ENCODE measurements at places on chromosomes 1 and 21.

DNA sequence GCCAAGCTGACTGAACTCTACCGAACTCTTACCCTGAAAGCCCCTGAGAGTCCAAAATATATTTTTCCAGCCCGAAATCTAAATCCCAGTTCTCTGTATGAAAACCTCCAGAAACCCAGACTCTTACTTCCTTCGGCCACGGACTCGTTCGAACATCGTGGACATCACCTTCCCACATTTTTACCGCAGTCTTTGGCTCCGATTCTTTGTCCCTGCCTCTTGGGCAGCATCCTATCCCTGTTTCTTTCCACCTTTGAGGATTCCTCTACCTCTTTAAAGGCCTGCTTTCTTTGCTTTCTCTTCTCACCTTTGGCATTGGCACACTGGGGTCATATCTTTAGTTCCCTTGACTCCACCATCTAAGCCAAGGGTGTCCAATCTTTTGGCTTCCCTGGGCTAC is 932 bp upstream of the USP24 start:
- DNase-seq, result no peak

- DNase-seq, result peak; percentile 40
These were observed 2.9 kb upstream of the PDZK1IP1 start for GRCh38 chr1:47192458-47193384.

GRCh38 chr1:199472018-199472417 is 555.5 kb upstream of the NR5A2 start:
- DNase-seq, result no peak

DNA sequence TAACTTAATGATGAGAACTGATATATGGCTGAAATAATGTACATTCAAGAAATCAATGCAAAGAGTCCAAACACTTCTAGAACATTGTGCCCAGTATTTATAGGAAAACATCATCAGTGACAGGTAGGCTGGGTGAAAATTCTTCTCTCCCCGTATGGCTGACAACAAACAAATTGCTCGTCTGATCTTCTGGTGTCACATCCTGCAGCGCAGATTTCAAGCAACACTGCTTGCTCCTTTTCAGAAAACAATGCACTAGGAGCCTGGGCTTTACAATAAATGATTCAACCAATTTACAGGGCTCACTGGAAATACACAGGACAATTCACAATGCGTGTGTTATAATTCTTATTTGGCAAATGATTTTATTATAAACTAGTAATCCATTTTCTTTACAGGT is 185.3 kb downstream of the RERE start:
- no peak for DNase-seq

DNA sequence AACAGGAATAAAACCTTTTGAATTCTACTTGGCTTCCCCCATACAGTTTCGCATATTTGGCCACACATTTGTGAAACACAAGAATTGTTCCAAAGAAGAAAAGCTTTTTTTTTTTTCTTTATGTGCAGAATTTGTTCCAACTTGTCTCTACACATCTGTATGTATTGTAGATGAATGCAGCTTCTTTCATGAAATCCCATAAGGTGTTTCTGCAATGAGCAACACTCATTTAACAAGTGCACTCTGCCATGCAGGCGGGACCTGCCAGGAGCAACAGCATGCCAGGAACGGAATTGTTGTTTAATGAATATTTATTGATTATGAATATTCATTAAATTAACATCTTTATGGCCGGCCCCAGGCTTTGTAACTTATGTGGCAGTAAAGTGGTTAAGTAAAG is 1075.0 kb downstream of the TTLL7 start:
- DNase-seq, result no peak

- DNase-seq, result no peak
These were observed 2.0 kb downstream of the HPDL start for GRCh38 chr1:45328680-45329079.

- DNase-seq, result no peak
These were observed 3.7 kb downstream of the PFKL start for GRCh38 chr21:44303490-44303981.

DNA sequence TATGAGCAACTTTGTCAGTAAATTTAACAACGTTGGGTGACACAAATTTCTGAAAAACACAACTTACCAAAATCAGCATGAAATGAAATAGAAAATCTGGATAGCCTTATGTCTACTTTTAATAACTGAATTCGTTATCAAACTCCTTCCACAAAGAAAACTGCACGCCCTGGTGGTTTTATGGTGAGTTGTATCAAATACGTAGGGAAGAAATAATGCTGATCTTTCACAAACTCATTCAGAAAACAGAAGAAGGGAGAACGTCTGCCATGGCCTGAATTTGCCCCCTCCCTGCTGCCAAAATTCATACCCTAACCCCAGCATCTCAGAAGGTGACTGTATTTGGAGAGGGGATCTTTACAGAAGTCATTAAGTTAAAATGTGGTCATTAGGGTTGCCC is 50.0 kb upstream of the COL18A1 start:
- no peak for DNase-seq

GRCh38 chr1:85577419-85578320 is 2.9 kb upstream of the CCN1 start:
- DNase-seq, result no peak
